ENCODE measurements at places on chromosomes 13 and 19.

GRCh38 chr13:73987618-73988017, 146.6 kb downstream of the KLF12 start:
- no peak for DNase-seq

GRCh38 chr13:98432638-98433037, 144.3 kb downstream of the STK24 start:
- DNase-seq, result no peak

GRCh38 chr19:44748426-44749254, at the start of gene BCL3:
Gene BCL3, plus strand, starts transcription at chr19:44748708. Its CDS starts 83 bp downstream, at chr19:44748791.
- DNase-seq, result peak; percentile 70

GRCh38 chr19:8321986-8322637, 816 bp downstream of the RPS28 start:
- DNase-seq, result no peak

DNA sequence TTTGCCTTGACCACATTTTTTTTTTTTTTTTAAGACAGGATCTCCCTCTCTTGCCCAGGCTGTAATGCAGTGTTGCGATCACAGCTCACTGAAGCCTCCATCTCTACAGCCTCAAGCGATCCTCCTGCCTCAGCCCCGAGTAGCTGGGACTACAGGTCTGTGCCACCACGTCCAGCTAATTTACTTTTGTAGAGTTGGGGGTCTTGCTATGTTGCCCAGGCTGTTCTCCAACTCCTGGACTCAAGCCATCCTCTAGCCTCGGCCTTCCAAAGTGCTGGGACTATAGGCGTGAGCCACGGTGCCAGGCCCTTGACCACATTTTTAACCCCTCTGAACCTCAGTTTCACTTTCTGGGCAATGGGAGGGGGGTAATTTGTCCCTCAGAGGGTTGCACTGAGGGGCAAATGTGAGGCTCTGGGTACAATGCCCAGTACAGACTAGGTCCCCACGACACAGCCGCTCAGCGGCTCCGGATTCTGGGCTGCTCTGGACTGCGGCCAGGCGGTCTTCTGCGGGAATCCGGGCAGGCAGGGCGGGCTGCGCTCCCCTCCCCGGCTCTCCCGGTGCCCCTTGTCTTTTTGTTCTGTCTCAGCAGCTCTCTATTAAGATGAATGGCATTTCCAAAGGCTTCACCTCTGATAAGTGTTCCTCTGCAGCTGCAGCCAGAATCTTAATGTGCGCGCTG, 3.8 kb upstream of the ALOX5AP start:
- no peak for DNase-seq

GRCh38 chr13:28581451-28581850, 77.5 kb upstream of the POMP start:
- DNase-seq, result no peak

GRCh38 chr13:111388851-111389500, 68.5 kb downstream of the TEX29 start:
- no peak for DNase-seq

- DNase-seq, result peak; percentile 2
These were observed at the start of gene TBCB for GRCh38 chr19:36115453-36116343. Gene TBCB, plus strand, starts transcription at chr19:36115468. Its CDS starts 93 bp downstream, at chr19:36115561.

- no peak for DNase-seq
These were observed 838.2 kb downstream of the SLITRK6 start for GRCh38 chr13:84961023-84961422.

DNA sequence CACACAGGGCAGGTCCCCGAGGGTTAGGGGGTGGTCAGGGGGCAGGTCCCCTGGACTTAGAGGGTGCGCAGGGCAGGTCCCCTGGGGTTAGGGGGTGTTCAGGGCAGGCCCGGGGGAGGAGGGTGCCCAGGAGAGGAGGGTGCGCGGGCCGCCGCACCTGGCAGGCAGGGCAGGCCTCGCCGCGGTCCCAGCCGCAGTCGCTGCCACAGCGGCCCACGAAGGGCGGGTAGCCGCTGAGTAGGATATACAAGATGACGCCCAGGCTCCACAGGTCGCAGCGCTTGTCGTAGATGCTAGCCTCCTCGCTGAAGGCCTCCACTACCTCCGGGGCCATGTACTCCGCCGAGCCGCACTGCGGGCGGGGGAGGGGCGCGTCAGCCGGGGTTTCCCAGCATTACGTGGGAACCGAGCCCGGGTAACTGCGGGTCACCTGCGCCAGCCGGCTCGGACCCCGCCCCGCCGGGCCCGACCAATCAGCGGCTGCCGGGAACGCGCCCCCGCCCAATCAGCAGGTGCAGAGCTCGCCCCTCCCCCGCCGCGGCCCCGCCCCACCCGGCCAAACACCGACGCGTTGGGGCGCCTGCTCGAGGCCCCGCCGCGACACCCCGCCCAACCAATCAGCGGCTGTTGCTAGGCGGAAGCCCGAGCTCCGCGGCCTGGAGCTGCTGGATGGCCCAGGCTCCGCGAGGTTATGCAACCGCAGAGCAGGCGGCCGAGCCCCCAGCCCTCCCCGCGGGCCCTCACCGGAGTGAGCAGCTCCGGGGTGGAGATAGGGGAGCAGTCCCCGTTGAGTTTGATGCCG, 9.2 kb downstream of the MKNK2 start:
- peak; percentile 100 for DNase-seq

GRCh38 chr13:32068255-32068654, 36.7 kb downstream of the FRY start:
- no peak for DNase-seq

- no peak for DNase-seq
These were observed 16.1 kb downstream of the LSM14A start for GRCh38 chr19:34188408-34188807.

DNA sequence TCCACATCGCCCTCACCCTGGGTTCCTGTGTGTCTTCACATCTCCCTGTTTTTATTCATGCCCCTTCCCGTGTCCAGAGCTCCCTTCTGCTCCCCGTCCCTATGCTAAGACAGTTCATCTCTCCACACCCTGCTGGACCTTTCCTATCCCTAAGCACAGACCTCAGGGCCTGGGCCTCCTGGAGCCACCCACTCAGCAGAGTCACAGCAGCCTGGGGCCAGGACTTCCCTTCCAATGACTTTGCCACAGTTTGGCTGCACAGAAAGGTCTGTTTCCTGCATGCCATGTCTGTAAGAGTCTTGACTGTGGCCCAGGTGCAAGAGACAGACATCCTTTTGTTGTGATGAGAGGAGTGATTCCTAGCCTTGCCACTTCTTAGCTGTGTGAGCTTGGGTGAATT, 470.7 kb downstream of the TSHZ3 start:
- no peak for DNase-seq

- no peak for DNase-seq
These were observed 1189.7 kb downstream of the EFNB2 start for GRCh38 chr13:105345730-105346129.

DNA sequence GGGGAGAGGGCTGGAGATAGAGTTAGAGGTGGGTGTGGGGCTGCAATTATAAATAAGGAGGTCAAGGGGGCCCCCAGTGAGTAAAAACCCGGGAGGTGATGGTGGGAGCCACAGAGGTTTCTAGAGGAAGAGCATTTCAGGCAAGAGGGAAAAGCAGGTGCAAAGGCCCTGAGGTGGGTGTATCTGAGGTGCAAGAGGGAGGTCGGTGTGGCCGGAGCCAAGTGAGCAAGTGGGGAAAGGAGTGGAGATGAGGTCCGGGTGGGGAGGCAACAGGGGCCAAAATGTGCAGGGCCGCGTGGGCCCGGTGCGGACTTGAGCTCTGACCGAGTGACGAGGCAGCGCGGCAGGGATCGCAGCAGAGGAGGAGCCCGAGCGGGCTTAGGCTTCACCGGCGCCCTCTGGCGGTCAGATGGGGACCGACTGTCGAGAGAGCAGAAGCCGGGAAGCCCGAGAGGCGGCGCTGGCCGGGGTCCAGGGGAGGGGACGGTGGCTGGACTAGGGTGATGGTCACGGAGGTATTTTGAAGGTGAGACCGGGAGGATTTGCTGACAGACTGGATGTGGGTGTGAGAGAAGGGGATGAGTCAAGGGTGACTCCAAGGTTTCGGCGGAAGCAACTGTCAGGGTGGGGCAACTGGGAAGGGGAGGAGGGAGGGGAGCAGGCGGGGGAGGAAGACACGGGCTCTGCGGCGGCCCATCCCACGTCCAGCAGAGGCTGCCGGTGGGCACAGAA, 17.7 kb upstream of the SPACA4 start:
- peak; percentile 73 for DNase-seq

- no peak for DNase-seq
These were observed 5.5 kb downstream of the DLEU7 start for GRCh38 chr13:50838031-50838430.

GRCh38 chr19:46361915-46362314, 15.0 kb downstream of the PPP5C start:
- DNase-seq, result no peak

Measured in activated effector memory CD4-positive, alpha-beta T cell treated with Interleukin-2 at 50 U/mL for 16 hours (primary cell).